ENCODE measurements at places on chromosomes 16 and 17. TPM values are rescaled to one million over a fixed set of nuclear protein-coding genes. Genes with fewer than 3 reads are reported as not detected.
A peak's percentile ranks its signal among the peaks of the same experiment; 100 is the strongest.

DNA sequence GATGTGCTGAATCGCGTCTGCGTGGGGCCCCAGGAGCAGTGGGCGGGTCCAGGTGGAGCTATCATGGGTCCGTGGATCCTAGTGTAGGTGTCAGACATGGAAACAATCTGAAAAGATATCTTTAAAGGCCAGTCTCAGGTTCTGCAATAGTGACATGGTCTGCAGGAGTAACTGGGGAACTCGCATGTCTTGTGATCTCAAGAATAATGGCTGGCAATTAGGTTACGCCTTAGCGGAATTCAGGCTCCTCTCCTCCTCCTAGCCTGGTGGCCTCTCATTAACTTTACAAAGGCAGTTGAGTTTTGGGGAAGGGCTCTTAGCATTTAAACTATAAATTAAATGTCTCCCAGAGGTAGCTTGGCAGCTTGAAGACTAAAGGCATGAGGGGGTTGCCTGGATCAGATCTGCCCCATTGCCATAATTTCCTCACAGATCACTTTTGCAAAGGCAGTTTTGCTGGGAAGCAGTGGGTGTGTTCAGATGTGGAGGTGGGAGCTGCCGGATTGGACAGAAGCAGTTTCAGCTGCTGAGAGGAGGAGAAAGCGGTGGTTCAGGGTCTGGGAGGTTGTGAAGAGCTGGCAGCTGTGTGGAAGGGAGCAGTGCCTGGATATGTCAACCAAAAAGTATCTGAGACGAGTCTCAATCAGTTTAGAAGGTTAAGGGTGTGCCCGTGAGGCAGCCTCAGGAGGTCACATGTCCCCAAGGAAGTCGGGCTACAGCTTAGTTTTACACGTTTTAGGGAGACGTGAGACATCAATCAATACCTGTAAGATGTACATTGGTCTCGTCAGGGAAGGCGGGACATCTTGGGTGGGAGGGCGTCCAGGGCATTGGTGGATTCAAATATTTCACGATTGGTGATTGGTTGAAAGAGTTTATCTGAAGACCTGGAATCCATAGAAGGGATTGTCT is 2.7 kb downstream of the TBCD start:
- no peak for DNase-seq

DNA sequence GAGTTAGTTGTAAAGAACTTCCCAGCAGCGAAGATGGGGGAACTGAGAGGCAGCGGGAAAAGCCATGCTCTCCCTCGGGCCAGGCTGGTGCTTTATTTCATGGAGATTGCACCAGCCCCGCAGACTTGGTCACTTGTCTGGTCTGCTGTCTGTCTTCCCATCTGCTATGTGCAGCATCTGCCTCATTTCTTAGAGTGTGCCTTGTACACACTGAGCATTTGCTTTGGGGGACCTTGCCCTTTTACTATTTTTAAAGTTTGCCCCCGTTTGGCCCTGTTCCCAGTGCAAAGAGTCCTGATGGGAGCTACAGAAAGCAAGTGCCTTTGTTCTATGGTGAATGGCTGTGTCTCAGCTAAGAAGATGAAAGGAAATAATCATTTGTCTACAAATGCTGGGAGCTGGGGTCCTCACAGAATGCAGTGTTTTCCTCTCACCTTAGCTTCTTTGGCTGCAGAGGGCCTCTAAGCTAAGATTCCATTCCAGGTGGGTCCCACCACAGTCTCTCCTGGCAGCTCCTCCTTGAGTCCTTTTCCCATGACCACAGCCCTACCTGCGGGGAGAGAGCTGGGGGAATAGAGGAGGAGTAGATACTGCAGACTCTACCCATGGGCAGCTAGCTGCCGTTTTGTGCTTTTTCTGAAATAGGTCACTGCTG is 25.1 kb upstream of the CNOT1 start:
- no peak for DNase-seq

DNA sequence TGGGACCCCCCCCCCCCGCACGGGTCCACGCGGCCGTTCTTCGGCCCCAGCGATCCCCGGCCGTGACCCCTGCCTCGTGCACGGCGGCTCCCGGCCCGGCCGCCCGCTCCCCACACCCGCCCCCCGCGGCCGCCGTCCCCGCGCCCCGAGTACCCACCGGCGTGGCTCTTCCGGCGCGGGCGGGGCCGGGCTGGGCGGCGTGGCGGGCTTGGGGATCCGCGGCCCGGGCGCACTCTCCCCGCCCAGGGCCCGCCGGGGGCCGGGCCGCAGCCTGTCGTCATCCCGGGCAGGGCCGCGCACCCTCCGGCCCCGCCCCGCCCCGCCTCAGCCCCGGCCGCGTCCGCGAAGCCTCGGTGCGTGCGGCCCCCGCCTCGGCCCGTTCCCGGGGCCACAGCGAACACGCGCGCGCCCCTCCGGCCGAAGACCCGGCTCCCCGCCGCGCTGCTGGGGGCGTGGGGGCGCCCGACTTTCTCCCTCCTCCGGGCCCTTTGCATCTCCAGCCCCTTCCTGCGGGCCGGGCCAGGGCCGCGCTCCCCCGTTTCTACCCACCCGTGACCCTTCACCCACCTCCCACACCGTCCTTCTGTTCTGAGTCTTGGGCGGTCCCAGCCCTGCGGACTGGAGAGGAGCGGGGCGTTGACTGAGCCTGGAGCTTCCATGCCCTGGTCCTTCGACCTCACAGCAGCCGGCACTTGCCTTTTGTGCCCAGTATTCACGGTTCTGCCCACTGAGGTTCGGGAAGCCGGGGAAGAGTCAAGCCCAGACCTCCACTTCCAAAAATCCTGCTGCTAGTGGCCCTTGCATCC is 840 bp downstream of the MYO1C start:
- peak; percentile 43 for DNase-seq

GRCh38 chr16:70610273-70611223 is 35.8 kb upstream of the IL34 start:
- DNase-seq = no peak

GRCh38 chr17:8872036-8872704 is 4.7 kb upstream of the PIK3R6 start:
- DNase-seq = no peak

- peak; percentile 59 for DNase-seq
These were observed 8.0 kb upstream of the FASN start for GRCh38 chr17:82105882-82106687.

DNA sequence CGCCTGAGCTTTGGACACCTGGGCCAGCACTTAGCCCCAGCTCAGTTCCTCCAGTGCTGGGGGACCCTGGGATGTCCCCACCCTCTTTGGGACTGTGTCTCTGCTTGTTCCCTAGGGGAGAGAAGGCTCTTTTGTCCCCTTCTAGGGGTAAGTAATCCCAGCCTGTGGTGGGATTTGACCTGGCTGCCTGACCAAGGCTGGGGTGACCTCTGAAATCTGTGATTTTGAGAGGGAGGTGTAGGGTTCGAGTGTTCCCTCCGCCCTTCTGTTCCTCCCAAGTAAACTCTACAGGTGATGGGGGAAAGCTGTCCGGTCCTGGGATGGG is 593 bp downstream of the TMEM92 start:
- DNase-seq = no peak

- DNase-seq = no peak
These were observed 14.6 kb downstream of the BCAR1 start for GRCh38 chr16:75236736-75237397.

DNA sequence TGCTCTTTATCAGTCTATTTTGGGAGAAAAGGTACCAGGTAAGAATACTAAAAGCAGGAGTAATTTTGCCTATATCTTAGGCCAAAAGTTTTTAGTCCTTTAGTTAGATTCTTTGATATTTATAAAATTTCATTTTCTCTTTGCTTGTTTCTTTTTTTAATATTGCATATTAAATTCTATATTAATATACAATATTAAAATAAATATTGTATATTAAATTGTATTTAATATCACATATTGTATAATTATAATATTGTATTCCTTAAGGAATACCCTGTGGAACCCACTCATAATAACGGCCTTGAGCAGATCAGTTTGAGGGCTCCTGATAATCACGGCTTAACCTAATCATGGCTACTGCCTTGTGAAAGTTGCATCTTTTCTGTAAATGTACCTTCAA is 1.9 kb downstream of the CEP95 start:
- DNase-seq = no peak

GRCh38 chr17:34644941-34645550 is 65.7 kb downstream of the TMEM132E start:
- no peak for DNase-seq

DNA sequence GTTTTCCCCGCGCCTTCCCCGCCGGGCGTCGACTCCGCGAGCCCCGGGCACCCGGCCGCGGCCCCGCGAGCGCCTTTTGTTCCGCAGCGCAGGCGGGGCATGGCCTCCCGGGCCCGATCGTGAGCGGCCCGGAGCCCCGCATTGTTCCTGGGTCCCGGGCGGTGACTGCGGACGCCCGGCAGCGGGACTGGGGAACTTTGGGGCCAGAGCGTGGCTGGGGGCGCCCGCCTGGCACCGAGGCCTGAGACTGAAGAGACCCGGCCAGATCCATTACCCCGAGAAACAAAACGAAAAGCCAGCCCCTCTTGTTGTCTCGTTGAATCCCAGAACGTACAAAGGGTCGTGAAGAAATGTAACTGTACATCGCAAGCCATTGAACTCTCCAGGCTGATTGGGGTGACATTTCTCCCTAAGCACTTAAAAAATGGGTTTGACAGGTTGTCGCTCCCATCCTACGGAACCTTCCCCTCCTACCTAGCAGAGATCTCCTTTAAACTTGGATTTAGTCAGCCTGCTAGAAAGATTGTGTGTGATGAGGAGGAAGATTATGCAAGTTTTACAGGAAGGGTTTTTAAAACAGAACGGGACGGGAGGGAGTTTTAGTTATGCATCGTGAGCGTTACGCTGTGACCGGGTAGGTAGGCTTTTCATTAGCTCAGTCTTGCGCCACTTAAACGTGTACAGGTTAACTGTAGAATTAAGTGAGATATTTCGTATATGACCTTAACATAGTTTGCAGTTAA is 825 bp downstream of the METTL9 start:
- DNase-seq = peak; percentile 66

DNA sequence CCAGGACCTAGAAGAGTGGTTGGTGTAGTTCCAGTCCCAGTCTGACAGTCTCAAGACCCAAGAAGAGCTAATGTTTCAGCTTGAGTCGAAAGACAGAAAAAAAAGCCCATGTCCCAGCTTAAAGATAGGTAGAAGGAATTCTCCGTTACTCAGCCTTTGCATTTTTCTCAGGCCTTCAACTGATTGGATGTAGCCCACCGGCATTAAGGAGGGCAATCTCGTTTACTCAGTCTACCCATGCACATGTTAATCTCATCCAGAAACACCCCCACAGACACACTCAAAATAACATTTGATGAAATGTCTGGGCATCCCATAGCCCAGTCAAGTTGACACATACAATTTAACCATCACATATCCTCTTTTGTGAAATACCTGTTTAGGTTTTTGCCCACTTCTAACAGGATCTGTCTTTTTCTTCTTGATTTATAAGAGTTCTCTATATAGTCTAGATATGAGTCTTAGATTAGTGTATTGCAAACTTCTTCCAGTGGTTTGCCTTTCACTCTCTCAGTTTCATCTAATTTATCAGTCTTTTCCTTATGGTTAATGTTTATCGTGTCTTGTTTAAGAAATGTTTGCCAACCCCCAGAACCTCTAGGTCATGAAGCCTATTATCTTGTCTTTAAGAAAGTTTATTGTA is 7.6 kb upstream of the NUP93 start:
- DNase-seq = no peak

DNA sequence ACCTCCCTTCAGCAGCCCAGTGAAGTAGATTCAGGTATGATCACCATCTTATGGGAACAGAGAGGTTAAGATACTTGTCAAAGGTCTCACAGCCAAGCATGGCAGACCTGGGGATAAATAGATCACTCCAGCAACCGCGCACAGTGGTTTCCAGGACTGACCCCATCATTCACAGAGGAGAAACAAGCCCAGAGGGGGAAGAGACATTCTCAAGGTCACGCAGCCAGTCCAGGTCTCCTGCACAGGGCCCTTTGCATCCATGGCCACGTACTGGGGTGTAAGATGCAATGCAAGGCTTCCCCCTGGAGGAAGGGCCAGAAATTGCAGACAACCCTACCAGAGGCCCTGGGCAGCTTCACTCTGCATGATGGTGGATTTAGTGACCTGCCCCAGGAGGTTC is 19.9 kb downstream of the TLE7 start:
- no peak for DNase-seq

DNA sequence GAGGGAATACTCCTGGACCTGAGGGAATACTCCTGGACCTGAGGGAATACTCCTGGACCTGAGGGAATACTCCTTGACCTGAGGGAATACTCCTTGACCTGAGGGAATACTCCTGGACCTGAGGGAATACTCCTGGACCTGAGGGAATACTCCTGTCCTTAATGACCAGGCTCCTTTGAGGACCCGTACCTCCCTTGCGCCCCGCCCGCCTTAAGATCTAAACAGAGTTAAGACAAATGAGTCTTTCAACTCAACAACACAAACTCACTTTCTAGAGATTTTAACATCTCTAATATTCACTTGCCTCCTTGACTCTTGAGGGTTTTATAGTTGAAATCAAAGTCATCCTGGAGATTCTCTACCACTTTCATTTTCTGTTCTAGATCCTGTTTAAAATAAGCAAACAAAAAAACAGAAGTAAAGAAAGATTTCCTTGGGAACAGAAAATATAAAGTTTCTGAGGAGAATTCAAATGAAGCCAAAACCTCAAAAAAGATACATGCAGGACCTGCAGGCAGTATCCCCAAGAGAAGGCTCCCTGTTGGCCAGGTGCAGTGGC is 49.7 kb downstream of the STAT3 start:
- no peak for DNase-seq

DNA sequence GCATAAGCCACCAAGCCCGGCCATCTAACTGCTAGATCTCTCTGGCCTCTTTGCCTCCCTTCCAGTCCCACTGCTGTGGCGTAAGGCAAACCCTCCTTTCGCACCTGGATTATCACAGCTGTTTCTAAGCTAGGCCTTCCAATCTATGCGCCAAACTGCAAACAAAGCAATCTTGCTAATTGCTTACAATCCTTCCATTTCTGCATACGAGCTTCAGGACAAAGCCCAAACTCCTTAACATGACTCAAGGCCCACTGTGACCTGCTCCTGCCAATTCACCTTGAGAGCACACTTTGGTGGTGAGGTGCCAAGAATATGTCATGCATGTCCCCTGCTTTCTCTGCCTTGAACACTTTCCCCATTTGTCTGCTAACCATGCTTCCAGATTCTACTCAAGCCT is 6.0 kb upstream of the ARL5C start:
- no peak for DNase-seq

MAPK8IP3 gene
- polyA plus RNA-seq = 2.1 TPM

CPNE2 gene
- 18.3 TPM for polyA plus RNA-seq

MIS12 gene
- 6.9 TPM for polyA plus RNA-seq

HSPB9 gene
- not detected for polyA plus RNA-seq

KRTAP4-4 gene
- polyA plus RNA-seq = not detected

SGF29 gene
- 24.3 TPM for polyA plus RNA-seq

KAT8 gene
- polyA plus RNA-seq = 104 TPM

TBC1D3C gene
- polyA plus RNA-seq = not detected

SGCA gene
- polyA plus RNA-seq = 0.89 TPM

QPRT gene
- 2.1 TPM for polyA plus RNA-seq

SLC35G6 gene
- not detected for polyA plus RNA-seq

NOS2 gene
- polyA plus RNA-seq = not detected

TRPV3 gene
- not detected for polyA plus RNA-seq
